ENCODE measurements at places on chromosomes 12 and 14.

GRCh38 chr12:58412461-58413060 lies 471.2 kb downstream of the ATP23 start:
- no peak for DNase-seq

DNA sequence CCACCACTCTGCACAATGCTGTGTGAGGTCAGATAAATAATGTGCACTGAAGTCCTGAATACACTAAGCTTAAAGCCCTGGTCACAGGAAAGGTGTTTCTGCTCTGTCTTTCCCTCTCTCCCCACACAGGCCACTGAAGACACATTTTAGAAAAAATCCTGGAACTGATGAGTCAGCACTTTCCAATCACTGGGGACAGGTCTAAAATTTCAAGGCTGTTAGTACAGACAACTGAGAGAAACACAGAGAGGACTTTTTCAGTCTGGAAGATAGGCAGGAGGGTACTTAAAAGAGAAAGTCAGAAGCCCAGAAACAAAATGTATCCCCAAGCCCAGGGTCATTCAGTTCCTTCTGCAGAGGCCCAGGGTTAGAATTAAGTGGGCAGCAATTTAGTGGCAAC lies 333.9 kb upstream of the CCDC196 start:
- no peak for DNase-seq

GRCh38 chr12:116855744-116856470 lies 25.3 kb downstream of the HRK start:
- no peak for DNase-seq

DNA sequence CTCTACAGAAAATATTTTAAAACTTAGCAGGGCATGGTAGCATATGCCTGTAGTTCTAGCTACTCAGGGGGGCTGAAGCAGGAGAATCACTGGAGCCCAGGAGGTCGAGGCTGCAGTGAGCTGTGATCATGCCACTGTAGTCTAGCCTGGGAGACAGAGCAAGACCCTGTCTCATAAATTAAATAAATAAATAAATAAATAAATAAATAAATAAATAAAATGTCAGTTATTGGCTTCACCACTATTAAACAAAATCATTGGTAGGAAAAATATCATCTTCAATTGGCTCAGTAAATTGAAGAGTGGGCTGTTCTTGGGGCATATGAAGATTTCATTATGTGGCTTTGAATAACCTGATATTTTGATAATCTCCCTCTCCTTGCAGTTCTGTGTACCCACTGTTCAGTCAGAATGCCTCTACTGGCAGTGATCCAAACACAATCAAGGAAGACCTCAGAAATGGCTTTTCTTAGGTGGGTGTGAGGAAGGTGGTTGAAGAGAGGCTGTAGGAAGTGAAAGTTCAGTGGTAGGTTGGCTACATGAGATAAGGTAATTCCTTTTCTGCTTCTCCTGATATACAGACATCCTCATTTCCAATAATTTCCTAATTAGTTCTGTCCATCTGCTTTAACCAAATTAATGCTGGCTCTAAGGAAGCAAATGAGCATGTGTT lies 175.8 kb downstream of the MSRB3 start:
- DNase-seq = no peak

- no peak for DNase-seq
These were observed 58.4 kb upstream of the STAC3 start for GRCh38 chr12:57309420-57309819.

DNA sequence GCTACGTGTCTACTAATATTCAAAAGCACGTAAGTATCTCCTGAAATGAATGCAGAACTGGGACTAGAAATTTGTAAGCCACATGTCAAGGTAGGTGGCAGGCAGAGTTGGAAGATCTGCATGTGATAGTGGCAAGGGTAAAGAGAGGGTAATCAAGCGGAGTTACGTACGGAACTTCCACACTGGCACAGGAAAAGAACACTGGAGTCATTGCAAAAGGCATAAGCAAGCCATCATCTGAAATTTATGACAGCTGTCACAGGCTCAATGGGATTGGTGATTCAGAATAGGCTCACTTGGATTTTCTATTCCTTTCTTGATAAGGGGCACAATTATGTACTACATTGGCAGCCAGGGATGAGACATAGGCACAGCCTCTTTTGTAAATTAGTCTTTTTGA lies 245.3 kb downstream of the PDZRN4 start:
- no peak for DNase-seq

- no peak for DNase-seq
These were observed 598.8 kb downstream of the C12orf50 start for GRCh38 chr12:87430444-87430843.

GRCh38 chr12:11761869-11762567 lies 112.5 kb downstream of the ETV6 start:
- DNase-seq = no peak

GRCh38 chr14:95601650-95602049 lies 66.8 kb downstream of the GLRX5 start:
- DNase-seq = no peak

GRCh38 chr12:54019091-54019811 lies 9.0 kb upstream of the HOXC6 start:
- no peak for DNase-seq

GRCh38 chr14:76194327-76194726 lies 42.6 kb downstream of the GPATCH2L start:
- no peak for DNase-seq

DNA sequence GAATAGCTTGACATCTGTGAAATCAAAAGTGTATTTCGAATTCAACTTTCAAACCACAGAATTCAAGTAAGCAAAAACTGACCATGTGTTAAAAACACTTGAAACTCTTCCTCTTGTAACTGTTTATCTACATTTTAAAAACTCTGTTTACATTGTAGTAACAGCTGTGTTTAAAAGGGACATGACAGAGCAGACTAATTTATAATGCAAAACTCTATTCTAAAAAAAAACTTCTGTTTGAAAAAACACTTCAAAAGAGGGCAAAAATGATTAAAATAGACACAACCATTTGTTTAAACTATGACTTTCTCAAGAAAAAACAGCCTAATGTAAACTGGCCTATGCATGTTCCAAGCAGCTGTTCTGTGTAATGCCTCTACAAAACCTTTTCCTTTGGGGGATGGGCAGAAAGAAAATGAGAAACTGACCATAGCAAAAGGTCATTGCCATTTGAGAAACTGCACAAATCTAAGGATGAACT lies 149.1 kb upstream of the HMGA2 start:
- DNase-seq = no peak

- DNase-seq = no peak
These were observed 50.9 kb downstream of the FBXO33 start for GRCh38 chr14:39381366-39381765.

- peak; percentile 54 for DNase-seq
These were observed 232.1 kb downstream of the CACNA1C start for GRCh38 chr12:2284857-2285256.

DNA sequence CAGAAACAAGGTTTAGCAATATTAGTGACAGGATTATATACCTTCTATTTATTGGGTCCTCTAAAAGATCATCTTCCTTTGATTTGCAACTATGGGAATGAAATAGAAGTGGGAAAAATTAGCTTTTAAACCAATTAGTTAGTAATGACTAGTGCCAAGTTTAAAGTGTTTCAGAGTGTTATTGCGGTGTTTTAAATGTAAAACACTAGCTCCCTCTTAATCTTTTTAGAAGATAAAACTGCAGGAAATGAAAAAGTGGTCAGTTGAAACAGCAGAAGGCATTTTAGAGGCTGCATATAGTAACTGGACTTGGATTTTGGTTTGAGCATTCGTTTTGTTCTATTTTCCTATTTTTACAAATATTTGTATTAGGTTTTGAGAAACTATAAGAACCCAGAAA lies 286.2 kb downstream of the RAD51B start:
- no peak for DNase-seq

GRCh38 chr12:27723212-27723611 lies 12.6 kb downstream of the MRPS35 start:
- DNase-seq = no peak

- no peak for DNase-seq
These were observed 21.0 kb upstream of the HMGA2 start for GRCh38 chr12:65803251-65803650.

DNA sequence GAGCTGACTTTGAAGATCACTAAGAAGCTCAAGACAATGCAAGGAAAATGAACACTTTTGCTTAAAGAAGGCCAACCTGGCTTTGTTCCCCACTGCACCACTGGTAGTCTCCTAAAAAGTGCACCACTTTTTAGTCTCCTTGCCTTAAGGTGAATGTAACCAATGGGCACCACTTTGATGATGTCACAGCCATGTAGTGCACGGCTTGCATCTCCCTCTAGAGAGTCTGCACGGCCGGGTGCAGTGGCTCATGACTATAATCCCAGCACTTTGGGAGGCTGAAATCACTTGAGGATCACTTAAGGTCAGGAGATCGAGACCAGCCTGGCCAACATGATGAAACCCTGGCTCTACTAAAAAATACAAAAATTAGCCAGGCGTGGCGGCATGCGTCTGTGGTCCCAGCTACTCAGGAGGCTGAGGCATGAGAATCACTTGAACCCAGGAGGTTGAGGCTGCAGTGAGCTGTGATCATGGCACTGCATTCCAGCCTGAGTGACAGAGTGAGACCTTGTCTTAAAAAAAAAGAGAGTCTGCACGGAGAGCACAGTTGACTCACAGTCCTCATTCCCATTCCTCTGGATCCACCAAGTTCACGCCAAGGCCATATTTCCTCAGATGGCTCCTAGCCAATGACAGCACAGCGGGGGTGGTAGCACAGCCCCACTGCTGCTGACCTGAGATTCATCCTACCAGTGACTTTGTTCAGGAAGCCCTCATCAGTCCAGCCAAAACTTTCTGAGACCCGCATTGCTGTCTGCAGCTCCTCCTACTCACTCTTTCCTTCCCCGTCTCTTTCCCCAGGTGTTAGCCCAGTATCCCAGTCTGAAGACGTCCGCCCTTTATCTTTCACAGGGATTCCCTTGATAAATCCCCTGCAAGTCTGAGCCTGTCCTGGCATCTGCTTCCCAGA lies 16.5 kb upstream of the IFT81 start:
- no peak for DNase-seq

GRCh38 chr14:91569301-91569700 lies 59.2 kb upstream of the PPP4R3A start:
- DNase-seq = no peak

DNA sequence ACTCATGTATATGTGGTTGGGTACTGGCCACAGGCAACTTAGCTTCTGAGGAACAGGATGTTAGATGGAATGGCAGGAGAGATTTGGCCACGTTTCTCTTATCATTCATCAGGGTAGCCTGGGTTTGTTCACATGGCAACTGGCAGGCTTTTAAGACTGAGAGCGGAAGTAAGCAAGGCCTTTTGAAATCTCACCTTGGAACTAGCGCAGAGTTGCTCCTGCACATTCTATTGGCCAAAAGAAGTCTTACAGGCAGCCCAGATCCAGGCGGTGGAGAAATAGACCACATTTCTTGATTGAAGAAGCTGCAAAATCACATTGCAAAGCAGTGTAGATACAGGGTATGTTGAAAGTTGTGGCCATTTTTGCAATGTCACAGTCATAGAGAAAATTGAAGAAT lies 3.7 kb downstream of the CLEC4A start:
- no peak for DNase-seq

DNA sequence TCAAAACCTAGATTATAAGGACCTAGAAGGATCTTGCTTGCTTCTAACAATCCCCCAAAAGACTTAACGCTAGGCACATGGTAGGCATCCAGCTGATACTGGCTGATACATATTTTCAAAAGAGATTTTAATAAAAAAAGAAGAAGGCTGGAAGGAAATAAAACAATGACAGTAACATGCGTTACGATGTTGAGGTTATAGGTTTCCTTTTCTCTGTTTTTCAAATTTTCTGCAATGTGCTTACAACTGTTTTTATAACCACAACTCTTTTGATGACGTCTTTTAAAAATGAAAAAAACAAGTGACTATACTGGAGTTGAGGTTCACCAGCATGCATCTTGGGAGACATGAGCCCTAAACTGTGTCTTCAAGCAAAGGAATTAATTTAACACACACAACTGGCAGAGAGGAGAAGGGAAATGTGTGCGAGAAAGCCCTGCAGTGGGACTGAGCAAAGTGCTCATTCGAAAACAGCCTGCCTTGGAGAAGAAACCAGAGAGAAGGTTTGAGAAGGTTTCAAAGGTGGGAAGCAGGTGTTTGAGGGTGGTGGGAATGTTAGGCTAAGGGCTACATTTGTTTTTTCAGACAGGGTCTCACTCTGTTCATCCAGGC lies 80.4 kb downstream of the DUSP16 start:
- DNase-seq = no peak

DNA sequence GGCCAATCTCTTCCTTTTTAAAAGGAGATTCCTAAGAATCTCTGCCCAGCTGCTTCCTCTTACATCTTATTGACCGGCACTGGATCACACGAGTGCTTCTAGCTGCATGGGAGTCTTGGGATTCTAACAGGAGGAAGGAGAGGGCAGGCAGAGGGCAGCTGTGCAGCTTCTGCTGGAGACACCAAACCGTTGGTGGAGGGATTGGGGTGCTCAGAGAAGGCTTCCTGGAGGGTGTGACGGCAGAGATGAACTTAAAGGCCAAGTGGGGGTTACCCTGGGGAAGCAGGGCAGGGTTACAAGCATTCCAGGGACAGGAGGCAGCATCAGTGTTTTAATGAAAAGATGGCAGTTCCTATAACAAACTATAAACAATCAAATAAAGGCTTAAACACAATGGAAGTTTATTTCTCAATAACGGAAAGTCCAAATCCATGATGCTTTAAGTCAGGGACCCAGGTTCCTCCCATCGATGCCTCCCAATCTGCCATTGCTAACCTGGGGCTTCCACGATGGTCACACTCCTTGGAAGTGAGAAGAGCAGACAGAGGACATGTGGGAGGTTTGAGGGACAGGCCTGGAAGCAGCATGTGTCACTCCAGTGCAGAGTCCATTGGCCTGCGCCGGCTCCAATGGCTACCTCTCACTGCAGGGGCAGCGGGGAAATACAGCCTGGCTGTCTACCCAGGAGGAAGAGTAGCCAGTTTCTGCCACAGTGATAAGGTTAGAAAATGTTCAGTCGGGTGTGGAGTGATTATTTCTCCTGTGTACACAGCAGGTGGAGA lies 53.1 kb upstream of the DDX11 start:
- no peak for DNase-seq

GRCh38 chr12:22034709-22035506 lies 11.1 kb upstream of the CMAS start:
- no peak for DNase-seq

GRCh38 chr12:93032758-93033157 lies 103.7 kb upstream of the EEA1 start:
- DNase-seq = no peak

GRCh38 chr12:48938805-48939204 lies 13.5 kb upstream of the FKBP11 start:
- no peak for DNase-seq

Data from SHP77 treated with DMSO at 0.1 percent for 48 hours (cell line).